ENCODE measurements at places on chromosomes 3 and 15. TPM values are rescaled to one million over a fixed set of nuclear protein-coding genes. Genes with fewer than 3 reads are reported as not detected.

DNA sequence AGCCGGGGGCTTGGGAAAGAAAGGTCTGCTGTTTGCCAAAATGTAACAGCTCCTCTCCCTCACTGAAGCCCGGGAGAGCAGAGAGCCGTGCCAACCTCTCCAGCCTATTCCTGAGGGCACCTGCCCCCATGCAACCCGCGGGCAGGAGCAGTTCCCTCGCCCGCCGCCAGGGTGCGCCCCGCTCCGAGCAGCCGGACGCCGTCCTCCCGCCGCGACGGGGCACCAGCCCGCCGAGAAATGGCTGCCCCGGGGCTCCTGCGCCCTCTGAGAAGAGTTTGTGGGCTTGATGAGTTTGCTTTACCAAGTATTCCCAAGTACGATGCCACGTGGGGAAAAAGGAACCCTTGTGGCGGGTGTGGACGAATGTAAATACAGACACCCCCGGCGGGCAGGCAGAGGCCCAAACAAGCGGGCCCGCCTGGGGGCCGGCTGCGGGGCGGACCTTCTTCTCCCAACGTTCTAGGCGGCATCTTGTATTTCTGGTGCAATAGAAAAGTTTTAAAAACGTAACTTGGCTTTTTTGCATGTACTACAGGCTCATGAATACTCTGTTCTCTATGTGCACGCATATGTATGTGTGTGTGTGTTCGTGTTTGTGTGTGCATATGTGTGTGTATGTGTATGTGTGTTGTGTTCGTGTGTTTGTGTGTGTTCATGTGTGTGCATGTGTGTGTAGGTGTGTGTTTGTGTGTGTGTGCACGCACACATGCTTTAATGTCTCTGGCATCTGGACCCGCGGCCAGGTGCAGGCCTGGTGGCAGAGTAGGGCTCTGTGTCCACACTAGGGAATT, 162.9 kb downstream of the CHSY1 start:
- DNase-seq, result no peak

DNA sequence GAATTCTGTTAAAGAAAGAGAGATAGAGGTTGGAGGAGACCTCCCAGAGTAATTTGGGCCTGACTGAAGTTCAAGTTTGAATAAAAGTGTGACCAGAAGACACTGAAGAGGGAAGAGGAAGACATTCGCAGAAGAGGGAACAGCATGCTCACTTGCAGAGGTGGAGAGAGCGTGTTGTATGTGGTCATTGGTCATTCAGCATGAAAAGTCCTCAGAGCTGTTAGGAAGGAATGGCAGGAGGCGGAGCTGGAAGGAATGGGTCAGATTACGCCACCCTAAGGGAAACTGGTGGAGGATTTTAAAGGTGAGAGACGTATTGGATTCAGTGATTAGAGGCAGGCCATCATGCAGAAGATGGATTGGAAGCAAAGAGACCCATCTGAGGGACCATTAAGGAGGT, 41.6 kb downstream of the IQCH start:
- DNase-seq, result no peak

GRCh38 chr3:25120665-25121064, 307.4 kb upstream of the RARB start:
- DNase-seq, result no peak

- DNase-seq, result no peak
These were observed 22.6 kb upstream of the CACNA2D2 start for GRCh38 chr3:50525987-50526386.

- DNase-seq, result no peak
These were observed 35.6 kb downstream of the SMAD3 start for GRCh38 chr15:67100801-67101581.

DNA sequence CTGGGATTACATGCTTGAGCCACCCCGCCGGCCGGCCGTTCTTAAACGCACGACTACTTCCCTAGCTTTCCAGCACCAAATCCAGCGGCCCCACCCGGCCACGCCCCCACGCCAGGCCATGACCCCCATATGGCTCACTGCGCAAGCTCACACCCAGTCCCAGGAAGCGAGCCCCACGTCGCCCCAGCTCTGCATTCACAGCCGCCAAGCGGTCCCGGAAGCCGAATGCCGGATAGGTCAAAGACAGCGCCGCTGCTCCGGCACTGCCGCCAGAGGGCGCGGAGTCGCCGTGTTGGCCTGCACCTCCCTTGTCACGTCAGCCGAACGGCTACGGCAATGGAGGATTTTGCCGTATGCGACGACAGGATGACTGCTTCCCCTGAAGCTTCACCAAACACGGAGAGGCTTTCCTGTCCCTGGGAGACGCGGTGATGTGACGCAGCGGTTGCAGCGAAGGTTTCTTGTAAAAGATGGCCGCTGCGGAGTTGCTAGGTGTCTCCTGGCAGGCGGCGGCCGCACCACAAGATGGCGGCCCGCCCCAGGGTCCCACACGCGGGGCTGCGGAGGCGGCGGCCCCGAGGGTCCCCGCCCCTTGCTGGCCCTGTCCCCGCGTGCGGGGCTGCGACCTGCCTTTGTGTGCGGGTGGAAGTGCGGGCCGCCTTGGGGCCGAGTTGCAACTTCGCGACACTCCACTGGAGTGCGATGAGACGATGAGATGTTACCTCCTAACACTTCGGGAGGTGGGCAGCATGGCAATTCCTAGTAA, 30.2 kb upstream of the RPN1 start:
- DNase-seq, result peak; percentile 92

DNA sequence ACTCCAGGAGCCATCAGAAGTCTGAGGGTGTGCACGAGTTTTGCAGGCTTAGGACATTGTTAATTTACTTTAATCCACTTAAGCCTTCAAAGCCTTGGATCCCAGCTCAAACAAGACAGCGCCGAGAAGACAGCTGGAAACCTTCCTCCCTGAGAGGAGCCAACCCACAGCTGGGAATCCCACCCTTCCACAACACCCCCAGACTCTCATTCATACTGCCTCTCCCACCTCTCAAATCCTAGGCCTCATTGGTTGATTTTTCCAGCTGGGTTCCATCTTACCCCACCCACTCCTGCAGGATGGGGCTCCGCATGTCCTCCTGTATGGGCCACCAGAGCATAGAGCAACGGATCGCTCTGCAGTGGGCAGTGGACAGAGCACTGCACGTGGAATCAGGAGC, 80.4 kb downstream of the SEMA5B start:
- no peak for DNase-seq

DNA sequence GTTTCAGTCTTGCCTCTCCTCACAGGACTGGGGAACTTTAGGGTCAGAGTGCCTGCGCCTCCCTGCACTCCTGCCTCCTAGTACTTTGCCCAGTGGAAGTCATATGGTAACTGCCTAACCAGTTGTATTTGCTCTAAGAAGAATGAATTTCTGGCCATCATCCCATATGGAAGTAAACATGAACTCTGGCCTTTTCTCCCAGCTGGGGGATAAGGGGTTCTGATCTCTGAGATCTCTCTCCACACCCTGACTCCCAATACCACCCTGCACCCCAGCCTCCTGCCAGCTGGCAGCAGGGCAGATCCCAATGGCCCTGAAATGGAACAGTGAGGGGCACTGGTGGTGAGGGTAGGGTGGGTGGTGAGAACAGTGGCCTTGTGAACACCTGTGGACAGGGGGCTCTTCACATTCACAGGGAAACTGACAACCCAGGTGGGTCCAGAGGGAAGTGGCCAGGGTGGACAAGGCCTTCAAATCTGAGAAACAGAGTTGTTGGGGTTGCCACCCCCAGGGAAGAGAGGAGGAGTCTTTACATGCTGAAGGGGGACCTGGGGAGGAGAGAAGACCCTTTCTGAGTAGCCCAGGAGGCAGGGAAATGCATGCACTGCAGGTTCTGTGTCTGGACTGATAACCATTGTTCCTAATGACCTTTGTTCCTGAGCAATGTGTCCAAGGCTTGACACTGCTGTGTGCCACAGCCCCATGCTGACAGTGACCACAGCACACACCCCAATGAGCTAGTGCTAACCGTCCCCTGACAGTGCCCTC, 36.9 kb downstream of the RHCG start:
- DNase-seq, result no peak

PPM1L gene
- total RNA-seq, result 11.1 TPM

Measured in kidney epithelial cell (primary cell).